ENCODE measurements at places on chromosomes 4 and X. TPM values are rescaled to one million over a fixed set of nuclear protein-coding genes. Genes with fewer than 3 reads are reported as not detected.

Gene GCNA
- total RNA-seq, result 3.2 TPM

Gene DLG3
- total RNA-seq, result 25.5 TPM

DNA sequence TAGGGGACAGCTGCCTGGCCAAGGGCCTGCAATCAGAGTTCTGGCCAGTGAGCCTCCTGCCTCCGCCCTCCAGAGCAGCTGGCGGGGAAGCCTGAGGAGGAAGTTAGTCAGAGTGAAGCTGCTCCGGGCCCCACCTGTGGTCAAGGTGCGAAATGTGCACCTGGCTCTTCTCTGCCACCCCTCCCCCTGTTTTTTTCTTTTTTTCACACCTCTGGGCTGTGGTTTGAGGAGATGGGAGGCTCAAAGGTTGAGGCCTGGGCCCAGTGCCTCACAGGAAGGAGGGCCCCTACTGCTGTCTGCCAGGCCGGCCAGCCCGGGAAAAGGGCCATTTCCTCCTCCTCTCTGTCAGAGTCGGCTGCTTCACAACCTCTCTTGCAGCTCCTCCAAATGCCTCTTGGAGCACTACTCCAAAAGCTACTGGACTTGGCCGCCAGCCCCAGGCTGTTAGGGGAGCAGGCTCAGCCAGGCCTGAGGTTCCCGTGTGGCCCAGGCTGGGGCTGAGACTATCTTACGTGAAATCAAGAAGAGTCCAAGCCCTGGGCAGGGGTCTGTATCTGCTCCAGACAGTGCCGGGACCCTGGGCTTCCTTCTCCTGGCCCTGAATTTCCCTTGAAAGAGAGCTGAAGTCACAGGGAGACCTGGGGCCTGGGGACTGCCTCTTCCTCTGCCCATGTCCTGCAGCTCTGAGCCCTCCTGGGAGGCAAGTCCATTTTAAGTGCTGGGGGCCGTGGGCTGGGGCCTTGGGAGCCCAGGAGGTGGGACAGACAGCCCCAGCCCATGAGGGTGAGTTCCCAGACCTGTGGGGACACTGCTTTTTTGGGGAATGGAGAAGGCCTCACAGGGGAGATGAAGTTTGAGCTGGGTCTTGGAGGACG lies 4.5 kb upstream of the CXCR3 start:
- H3K4me3 ChIP-seq, result peak overlapping the region; percentile 57
- H3K27me3 ChIP-seq, result no peaks in the 10 kb centered on the region
- no peaks in the 10 kb centered on the region for H3K36me3 ChIP-seq
- DNase-seq, result peak; percentile 85

DNA sequence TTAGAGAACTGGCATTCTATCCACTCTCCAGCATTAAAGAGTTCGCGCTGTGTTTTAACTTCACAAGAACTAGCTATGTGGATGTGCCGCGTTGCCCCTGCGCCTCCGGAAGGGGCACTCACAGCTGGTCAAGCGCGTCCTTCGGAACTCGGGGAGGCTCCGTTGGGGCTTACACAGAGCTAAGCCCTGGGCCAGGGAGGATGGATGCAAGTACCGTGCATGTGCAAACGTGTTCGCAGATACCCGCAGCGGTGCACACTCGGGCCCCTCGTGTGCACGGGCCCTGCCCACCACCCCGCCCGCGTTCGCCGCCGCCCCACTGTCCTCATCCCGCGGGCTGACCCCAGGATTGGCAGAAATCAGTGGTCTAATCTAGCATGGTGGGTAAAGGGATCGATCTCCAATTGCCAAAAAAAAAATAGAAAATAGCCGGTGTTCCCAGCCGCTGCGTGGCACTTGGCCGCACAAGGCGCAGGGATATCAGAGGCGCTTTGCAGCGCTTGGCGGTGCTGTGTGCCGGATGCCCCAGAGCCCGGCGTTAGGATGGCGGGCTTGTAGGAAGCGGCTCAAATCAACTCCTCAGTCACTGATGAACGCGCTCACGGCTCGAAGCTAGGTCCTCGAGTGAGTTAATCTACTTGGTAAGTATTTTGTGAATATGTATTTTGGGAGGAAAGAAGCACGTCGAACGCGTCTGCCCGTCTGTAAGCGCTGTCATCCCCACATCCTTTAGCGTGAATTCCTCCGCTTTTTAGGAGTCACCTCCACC lies 989 bp upstream of the PCDH10 start:
- H3K36me3 ChIP-seq, result peaks cover 8% of the 10 kb centered on the region
- H3K27ac ChIP-seq, result no peak overlapping the region
- H3K4me1 ChIP-seq, result peaks cover 17% of the 10 kb centered on the region
- H3K27me3 ChIP-seq, result peaks cover 62% of the 10 kb centered on the region

GRCh38 chr4:40309250-40309774 lies 25.8 kb upstream of the CHRNA9 start:
- H3K4me3 ChIP-seq, result peak overlapping the region; percentile 54
- H3K4me1 ChIP-seq, result peaks cover 72% of the 10 kb centered on the region
- DNase-seq, result peak; percentile 94
- no peaks in the 10 kb centered on the region for H3K27me3 ChIP-seq

DNA sequence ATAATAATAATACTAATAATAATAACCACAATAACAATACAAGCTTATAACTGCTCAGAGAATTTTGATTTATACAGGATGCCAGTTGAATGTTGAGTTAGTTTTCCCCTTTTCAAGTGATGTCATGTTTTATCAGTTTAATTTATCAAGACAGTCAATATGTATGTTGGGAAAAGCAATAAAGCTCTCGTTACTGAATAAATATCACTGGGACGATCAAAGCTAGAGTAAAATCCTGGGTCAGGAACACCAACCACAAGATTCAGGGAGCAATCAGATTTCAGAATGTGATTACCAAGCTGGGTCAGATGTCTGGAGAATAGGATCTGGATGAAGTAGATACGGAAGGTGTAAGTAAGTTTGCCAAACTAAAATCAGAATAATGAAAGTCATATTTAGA lies 179.6 kb downstream of the GRID2 start:
- no peak overlapping the region for H3K27ac ChIP-seq
- H3K4me1 ChIP-seq, result no peaks in the 10 kb centered on the region
- H3K27me3 ChIP-seq, result no peaks in the 10 kb centered on the region
- no peaks in the 10 kb centered on the region for H3K36me3 ChIP-seq

DNA sequence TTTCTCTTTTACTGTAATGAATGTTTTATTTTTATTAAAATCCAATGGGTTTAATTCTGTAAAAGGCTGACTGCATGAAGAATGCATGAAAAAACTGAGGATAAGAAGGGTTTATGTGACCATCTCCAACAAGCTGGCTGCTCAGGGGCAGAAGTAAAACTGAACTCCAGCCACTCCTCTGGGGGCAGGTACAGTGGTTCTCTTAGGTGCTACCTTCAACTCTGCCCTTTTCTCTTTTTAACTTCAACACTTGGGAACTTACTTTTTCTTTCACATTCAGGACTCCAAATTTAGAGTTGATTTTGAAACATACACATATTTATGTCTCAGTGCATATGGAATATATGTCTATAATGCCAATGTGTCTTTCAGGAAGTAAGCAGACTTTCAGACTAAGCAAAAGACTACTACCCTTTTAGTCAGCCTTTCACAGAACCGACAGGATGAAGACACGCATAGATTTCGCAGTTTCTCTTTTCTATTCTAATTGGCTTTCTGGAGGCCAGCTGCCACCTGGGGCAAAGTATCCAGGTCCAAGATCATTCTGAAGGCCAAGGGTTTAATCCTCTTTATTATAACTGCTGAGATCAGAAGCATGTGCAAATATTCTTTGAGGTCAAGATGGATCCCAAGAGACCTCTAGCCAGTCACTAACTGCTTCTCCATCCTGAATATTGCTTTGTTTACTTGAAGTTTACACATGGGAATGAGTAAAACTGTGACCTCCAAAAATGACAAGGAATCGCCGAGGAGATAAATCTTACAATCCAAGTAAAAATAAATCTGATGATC lies 30.7 kb downstream of the HS3ST1 start:
- H3K27me3 ChIP-seq, result peaks cover 3% of the 10 kb centered on the region
- no peaks in the 10 kb centered on the region for H3K4me1 ChIP-seq
- no peaks in the 10 kb centered on the region for H3K36me3 ChIP-seq
- DNase-seq, result no peak
- no peak overlapping the region for H3K4me3 ChIP-seq

Gene CORIN
- 0.56 TPM for total RNA-seq

GRCh38 chr4:123987408-123987807 lies 590.8 kb downstream of the SPRY1 start:
- H3K27ac ChIP-seq, result no peak overlapping the region
- H3K4me3 ChIP-seq, result no peak overlapping the region
- no peak for DNase-seq

Gene SCML1
- total RNA-seq, result 3.8 TPM

Measured in activated CD4-positive, alpha-beta memory T cell treated with anti-CD3 and anti-CD28 coated beads for 36 hours (primary cell).